ENCODE measurements at places on chromosomes 5 and 9.

- DNase-seq, result no peak
These were observed 40.8 kb downstream of the NAIF1 start for GRCh38 chr9:128026255-128026772.

- DNase-seq, result no peak
These were observed 28.4 kb upstream of the LTC4S start for GRCh38 chr5:179765400-179765799.

DNA sequence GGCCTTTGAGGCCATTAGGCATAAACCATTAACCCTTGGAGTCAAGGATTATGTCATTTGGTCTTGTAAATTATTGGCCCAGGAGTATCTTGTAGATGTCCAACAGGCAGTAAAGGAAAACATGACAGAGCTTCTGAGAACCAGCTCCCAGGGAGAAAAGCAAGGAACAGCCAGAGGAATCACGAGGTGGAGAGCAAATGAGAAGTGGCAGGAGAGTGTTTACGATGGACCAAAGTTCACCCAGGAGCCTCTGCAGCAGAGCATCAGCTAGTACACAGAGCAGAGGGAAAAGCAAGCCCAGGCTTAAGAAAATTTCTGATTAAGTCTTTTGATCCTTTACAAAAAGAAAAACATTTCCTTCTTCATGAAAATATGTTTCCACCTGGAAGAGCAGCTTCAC lies 206.2 kb downstream of the NDUFS4 start:
- DNase-seq, result no peak

DNA sequence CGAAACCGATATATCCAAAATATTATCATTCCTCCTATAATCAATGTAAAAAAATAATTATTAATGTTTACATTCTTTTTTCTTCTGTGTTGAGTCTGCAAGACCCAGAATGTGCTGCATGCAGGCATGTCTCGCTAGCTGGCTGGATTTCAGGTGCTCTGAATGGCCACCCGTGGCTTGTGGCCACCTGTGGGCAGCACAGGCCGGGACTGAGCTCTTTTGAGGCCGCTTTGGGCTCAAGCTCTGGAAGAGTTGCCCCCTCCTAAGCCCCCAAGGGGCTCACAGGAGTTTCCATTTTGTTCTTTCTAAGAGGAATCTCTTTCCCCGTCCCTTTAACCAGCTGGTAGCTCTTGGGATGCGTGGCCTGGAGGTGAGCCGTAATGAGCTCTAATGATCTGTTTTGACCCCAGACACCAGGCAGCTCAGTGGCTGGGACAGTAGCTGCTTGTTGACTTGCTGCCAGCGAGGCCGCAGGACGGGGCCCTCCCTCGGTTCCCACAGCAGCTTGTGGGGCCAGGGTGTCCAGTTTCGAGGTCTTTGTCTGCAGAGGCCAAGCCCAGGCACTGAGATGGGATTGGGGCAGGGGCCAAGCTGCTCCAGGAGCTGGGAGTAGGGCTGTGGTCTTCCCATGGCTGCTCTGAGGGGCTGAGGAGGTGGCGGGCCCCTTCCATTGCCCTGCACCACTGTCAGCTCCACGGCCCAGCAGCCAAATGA lies 20.8 kb downstream of the ASS1 start:
- DNase-seq, result no peak

- DNase-seq, result no peak
These were observed 111.9 kb downstream of the MTRR start for GRCh38 chr5:7980881-7981280.
